COR-L47 (cell line): ENCODE measurements at places on chromosomes 11 and 22.

GRCh38 chr11:108863528-108863927 is 198.7 kb downstream of the DDX10 start:
- DNase-seq, result no peak

GRCh38 chr11:84193706-84194105 is 907.5 kb upstream of the CCDC90B start:
- no peak for DNase-seq

DNA sequence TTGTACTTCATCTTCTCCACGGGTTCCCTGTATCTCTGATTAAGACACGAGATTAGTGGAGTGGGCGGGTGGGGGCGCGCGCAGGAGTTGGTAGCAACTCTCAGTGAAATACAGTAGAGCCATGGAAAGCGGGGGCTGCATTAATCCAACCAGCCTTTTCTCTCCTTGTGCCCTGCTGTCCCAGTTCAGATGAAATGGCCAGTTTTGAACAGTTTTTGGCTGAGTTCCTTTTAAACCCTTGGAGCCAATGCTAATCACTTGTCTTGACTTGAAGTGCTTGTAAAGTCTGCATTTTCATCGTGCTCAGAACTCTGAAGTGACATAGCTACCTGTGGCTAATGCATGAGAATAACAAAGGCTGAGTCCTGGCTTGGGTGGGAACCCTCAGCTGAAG is 734 bp upstream of the TMEM123 start:
- DNase-seq, result peak; percentile 40

- peak; percentile 59 for DNase-seq
Observed at GRCh38 chr22:41833369-41834004, 582 bp downstream of the SREBF2 start.

DNA sequence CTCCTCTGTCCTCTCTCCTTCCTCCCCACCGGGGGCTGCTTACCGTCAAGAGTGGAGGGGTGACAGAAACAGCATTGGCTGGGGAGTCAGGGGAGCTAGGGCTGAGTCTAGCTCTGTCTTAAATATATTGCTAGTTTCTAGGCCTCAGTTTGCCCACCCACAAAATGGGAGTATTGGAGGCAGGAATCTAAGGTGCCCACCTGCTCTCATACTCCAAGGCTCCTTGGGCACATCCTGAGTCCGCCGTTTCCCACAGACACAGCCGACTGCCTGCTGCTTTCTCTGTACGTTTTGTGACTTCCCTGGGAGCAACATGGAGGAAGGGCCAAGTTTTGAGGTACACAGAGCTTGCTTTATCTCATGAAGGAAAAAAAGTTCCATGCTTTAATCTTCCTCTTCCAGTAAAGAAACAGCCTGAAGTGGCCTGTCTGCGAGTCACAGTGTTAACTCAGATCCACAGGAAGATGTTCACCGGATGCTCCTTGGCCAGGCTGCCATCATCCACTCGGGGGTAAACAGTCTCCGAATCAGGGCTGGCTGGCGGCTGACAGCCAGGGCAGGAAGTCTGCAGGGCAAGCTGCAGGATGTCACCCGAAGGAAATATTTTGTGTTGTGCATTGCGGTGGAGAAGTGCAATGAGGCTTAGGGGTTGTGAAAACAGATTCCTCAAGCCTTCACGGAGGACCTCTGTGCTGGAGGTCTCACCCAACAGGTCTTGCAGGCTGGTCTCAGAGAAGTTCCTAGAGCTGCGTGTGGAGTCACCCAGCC is 11.0 kb upstream of the CERK start:
- no peak for DNase-seq

DNA sequence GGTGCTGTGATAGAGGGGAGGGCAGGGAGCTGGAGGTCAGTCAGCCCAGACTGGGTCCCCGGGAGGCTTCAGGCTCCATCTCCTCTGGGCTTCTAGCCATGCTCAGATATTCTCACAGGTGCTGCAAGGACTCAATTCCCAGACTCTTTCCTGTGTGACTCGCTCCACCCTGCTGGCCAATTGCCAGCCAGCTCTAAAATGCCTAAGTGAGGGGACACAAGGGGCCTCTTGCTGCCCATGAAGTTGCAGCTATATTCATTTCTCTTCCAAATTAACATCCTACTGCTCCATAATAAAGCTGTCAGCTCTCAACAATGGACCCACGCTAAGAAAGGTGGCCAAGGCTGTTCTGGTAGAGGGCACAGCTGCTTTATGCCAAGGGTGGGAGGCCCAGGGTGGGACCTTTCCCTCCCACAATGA is 101.5 kb downstream of the PLEKHA7 start:
- DNase-seq, result peak; percentile 74

DNA sequence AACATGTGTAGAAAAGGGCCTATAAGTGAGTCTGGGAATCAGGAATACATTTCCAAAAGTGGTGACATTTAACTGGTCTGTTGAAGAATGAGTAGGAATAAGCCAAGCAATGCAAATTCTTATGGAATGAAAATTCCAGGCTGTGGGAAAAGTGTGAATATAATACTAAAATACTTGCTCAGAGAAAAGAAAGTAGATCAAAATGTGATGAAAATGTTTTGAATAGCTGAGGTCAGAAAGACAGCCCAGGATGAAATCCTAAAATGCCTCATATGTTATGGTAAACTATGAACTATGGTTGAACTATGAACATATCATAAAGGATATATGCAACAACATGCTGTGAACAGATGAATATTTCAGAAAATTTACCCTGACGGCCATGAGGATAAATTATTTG is 688.3 kb upstream of the FAT3 start:
- DNase-seq, result no peak

DNA sequence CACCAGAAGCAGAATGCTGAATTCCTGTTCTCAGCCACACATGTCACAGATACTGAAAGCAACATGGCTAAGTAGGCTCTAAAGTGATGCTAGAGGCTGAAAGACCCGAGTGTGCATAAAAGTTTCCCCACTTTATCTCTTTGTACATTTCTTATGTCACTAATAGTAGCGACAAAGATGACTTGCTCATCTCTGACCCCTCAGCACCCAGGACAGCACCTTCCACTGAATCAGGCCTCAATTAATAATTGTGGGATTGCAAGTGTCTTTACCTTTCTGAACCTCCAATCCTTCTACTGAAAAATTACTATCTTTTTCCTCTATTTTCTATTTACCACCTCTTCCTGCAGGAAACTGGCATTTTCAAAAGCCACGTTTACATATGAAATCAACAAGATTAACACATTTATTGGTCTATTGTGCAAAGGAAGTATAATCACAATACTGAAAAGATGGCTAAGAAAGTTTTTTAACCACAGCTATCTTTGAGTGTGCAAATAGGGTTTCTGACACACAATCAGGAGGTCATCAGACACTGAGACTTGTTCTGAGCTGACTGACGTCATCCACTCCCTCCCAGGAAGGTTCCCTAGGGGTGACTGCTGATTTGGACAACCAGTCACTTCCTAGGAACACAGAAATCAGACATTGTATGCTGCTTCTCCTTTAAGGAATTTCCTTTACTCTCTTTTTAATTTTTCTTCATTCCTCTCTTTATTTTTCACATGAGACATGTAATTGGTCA is 213.9 kb upstream of the ISX start:
- no peak for DNase-seq

- DNase-seq, result no peak
Observed at GRCh38 chr22:22520667-22521602, 865 bp upstream of the ZNF280A start.

GRCh38 chr22:48207919-48208535 is 1445.6 kb downstream of the TBC1D22A start:
- no peak for DNase-seq

DNA sequence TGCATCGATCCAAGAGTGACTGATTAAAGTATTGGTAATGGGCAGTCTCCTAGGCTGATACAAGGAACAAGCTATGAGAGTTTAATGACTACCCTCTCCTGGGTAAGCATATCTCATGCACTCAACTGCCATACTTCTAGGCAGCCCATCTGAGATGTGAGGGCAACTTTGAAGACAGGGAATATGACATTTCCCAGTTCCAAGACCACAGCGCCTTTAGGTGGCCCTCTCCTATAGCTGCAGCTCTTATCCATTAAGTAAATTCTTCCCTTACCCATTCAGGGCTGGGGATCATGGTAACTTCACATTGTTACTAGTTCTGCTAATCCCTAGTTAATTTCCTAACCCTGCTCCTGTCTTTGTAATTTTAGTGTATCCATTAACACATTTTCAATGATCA is 157.3 kb upstream of the CTSC start:
- no peak for DNase-seq

DNA sequence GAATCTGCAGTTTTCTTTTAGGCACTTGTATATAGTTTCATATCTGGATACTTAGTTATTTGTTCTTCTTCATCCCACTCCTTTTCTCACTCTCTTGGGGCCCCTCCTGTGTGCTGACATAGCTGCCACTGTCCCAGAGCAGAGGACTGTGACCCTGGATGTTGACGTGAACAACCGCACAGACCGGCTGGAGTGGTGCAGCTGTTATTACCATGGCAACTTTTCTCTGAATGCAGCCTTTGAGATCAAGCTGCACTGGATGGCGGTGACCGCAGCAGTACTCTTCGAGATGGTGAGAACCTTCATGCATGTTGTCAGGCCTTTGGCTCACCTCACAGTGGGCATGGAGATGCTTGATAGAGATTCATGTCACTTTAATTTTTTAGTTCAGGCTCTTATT is 50.9 kb upstream of the YWHAH start:
- no peak for DNase-seq

- no peak for DNase-seq
Observed at GRCh38 chr11:93525601-93526345, 17.4 kb downstream of the SMCO4 start.

DNA sequence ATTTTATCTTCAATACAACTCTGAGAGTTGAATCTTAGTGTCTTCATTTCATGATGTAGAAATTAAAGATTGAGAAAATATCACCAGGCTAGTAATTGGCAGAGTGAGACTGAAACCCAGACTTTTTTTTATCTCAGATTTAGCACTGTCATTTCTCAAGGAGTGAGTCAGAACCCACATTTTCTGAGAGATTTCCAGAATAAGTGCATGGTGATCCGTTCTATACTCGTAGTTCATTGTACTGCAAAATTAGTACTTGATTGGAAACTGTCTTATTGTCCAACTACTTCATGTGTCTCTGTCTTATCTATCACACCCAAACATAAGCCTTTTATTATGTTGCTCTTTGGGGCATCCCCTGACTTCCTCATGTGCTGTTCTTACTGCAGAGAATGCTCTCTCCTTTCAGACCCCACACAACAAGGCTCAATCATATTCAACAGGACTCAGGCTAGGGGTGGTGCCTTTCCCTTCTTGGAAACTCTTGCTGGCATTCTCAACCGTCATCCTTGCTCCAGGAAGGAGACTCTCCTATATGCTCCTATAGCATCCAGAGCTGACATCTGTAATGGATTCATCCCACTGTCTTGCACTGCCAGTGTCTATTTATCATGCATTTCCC is 76.7 kb upstream of the BLID start:
- DNase-seq, result no peak

DNA sequence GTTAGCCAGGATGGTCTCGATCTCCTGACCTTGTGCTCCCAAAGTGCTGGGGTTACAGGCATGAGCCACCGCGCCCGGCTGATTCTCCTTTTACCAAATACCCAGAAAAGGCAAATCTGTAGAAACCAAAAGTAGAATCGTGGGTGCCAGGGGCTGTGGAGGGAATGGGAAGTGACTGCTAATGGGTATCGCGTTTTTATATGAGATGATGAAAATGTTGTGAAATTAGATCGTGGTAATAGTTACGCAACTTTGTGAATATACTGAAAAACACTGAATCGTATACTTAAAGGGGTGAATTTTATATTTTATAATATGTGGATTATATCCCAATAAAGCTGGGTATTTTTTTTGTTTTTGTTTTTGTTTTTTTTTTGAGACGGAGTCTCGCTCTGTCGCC is 48.2 kb upstream of the CREB3L1 start:
- DNase-seq, result no peak

DNA sequence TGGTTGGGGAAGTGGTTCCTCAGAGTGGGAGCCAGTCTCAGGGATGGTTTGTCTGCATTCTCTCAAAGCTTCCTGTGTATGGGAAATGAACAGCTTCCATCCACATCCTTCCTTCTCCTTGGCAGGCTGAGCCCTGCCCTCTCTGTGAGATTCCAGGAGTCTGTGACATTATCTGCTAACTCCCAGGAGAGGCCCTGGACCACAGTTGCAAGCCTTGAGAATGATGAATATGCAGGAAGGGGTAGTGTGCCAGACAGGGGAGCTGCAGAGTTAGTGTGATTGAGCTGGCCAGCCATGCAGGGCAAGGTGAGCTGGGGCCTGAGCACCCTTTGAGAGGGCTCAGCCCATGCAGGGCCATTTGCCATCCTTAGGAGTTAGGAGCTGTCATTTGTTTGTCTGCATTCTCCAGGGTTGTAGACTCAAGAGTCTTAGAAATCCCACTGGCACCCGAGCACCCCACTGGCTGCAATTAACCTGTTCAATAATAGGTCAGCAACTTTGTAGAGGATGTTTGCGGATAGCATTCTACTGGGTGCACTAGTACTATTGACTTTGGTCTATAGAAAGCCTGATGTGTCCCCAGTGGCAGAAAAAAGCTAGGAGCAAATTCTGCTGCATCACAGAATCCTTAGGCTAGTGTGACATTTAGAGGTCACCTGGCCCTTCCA is 299.0 kb upstream of the CADM1 start:
- no peak for DNase-seq

- no peak for DNase-seq
Observed at GRCh38 chr11:62555464-62556107, 9.0 kb upstream of the AHNAK start.

- DNase-seq, result no peak
Observed at GRCh38 chr11:95076416-95076815, 9.7 kb downstream of the SRSF8 start.

- no peak for DNase-seq
Observed at GRCh38 chr11:110991661-110992355, 253.7 kb upstream of the POU2AF2 start.

DNA sequence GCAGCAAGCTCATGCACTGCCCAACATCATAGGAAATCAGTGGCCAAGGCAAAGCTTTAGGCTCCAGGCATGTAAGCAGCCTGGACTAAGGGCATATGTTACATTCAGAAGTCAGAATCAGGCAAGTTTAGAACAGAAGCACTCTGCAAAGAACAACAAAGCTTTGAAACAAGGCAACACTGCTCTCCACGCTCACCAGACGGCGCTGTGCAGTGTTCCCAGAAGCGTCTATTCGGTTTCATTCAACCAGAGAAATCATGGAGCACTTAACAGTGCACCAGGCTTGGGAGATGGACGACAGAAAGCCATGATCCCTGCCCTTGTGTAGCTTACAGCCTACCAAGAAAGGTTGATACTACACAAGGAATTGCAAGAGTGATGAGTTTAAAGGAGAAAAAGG is 555.8 kb downstream of the BUD13 start:
- peak; percentile 34 for DNase-seq

DNA sequence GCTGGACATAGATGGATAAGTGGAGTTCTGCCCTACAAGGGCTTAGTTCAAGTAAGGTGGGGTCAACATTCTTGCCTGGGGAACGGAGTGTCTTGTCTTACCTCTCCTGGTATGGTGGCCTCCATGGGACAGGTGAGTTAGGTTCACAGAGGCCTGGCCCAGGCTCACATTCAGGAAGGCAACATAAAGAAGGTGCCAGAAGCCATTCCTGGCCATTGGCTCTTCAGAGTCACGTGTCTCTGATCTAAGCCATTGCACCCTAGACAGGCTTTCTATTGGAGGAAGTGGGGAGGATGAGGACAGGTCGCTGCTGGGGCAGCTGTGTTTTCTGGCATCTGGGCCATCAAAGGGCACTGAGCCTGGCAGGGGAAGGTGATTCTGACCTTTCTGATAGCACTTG is 14.8 kb downstream of the LMO2 start:
- no peak for DNase-seq
